Stimulated activated CD4-positive, alpha-beta T cell treated with anti-CD3 and anti-CD28 coated beads, Interleukin-4, amount 100 ng/mL, for 24 hours (primary cell): ENCODE measurements at places on chromosomes 5 and 9.

DNA sequence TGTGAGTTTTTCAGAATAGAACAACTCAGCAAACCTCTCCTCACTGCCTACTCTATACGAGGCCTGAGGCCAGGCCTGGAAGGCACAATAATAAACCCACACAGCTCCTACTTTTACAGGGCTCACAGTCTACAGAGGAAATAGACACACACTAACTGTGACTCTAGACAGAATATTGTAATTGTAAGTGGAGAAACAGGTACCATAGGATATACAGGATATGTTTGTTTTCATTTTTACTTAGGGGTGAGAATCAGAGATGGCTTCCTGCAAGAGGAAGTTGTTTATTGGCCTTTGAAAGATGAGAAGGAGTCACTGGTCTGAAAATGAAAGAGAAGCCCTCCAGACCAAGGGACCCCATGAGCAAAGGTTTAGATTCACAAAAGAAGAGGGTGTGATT, 35.8 kb upstream of the TGFBR1 start:
- DNase-seq: no peak

DNA sequence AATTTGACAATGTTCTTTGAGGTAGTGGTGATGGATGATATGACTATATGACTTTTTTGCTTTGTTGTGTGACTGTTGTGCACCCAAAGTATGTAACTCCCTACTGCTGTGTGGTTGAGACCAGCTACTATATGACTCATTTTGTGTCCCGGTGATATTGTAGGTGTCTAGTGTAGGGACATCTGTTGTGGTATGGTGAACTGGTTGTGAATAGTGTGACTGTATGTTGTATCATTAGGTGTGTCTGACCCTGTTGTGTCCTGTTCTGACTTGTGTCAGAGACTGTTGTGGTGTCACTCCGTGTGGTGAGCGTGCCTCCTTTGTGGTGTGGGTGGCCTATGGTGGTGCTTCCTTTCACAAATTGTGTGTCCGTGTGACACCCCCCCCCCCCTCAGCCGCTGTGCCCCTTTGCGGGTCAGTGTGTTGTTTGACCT, 11.2 kb upstream of the CXXC5 start:
- DNase-seq: peak; percentile 40

GRCh38 chr9:131480258-131480657, 22.5 kb upstream of the POMT1 start:
- no peak for DNase-seq

DNA sequence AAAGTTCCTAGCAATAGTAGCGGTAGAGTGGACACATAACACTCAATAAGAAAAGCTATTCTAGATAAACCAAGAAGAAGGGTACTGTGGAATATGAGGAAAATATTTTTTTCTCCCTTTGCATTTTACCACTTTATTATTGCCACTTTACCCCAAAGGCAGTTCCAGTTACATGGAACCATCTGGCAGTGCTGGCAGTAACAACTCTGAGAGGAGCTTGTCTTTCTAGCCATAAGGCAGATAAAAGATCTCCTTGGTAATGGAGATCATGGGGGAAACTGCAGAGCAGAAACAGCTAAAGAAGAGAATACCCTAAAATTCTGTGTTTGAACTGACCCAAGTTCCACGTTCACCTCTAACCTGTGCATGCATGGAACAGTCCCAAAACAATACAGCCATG, 38.5 kb downstream of the UBTD2 start:
- no peak for DNase-seq

- DNase-seq: no peak
These were observed 38.7 kb downstream of the ASS1 start for GRCh38 chr9:130483371-130483971.

GRCh38 chr9:6239048-6239461, 23.4 kb downstream of the IL33 start:
- no peak for DNase-seq

- no peak for DNase-seq
These were observed 143.3 kb downstream of the INSYN2B start for GRCh38 chr5:169836835-169837536.

GRCh38 chr5:149202910-149203451, 61.7 kb downstream of the ABLIM3 start:
- DNase-seq: no peak

DNA sequence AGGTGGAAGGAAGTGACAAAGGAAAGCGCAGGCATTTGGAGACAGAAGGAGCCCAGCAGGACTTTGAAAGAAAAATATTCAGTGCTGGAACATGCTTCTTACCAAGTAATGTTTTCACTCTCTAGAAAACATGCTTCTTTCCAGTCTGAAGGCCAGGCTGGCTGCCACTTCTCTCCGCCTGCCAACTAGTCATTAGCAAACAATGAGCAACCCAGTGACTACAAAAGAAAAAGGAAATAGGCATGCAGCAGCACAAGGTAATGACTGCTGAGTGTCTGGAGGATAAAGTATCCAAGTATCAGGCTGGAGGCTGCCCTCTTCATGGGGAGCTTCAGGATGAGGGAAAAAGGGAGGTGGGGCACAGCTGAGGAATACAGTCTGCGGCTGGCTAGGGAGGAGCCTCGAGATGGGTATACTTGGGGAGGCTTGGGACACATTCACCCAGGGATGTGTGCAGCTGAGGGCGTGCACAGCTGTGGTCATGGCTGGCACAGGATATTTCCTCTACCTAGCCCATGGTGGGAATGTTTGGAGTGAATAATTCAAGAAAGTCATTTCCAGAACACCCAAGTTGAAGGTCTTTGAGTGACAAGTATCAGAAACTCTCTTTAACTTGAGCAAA, 161.5 kb upstream of the KIF2A start:
- DNase-seq: no peak

DNA sequence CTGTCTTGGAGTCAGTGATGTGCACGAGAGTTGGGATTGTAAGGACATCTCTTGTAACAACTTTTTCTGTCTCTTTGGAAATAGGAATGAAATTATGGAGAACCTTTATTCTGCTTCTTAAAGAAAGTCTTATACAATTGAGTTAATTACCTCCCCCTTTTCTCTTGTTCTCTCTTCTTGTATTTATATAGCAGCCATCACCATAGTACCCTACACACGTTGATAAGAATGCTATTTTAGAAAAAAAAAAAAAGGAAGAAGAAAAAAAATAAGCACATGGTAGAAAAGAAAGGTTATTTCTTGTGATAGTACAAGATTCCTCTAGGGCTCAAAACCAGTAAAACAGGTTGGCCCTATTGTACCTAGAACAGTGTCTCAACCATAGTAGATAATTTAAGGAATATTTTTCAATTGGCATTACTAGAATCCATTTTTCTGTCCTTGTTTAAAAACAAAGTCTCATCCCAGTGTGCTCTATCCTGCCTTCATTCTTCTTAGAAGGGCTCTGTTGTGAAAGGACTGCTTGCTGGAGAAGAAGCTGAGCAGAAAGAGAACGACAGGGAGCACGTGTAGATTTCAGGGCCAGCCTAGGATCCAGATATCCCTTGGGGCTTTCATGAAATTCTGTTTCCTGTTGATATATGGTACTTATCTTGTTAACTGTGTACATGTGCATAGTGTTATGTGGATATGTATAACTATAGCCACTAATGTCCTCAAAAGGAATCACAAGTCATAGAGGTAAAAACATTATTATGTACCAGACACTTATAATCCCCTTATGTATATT, 392.3 kb upstream of the MEF2C start:
- no peak for DNase-seq

DNA sequence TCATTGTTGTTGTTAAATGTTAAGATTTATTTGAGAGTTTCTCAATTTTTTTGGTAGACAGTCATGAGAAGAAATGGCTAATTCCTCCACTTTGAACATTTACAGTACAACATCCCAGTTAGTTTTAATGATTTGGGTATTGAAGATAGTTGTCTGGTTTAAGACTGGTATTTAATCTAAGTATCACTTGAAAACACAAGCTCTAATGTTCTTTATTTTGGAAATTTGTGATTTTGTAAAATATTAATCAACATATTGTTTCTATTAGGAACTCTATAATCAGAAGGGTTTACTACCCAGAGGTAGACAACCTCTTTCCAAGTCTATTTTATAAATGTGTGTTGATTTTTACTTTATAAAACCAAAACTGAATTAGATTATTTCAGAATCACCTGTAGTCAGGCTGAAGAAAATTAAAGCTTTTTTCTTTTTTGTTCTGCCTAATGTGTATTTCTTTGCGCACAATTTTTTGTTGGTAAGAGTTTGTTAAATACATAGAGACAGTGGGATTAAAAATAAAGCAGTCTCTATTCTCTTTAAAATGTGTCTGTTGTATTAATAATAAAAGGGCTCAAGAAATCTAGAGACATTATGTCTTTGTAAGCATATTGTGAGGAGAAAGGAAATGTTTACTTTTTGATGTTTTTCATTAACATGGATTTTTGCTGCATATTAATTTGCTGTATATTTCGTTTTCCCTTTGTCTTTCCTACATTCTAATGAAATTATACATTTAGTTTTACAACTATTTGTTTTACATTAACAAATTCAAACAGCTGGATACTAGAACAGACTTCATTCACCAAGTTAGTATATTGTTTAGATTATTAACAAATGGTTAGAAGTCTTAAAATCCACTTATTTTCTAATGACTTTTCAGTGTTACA, 3.9 kb upstream of the PURA start:
- DNase-seq: no peak

GRCh38 chr5:17234374-17234773, 16.9 kb downstream of the BASP1 start:
- no peak for DNase-seq

DNA sequence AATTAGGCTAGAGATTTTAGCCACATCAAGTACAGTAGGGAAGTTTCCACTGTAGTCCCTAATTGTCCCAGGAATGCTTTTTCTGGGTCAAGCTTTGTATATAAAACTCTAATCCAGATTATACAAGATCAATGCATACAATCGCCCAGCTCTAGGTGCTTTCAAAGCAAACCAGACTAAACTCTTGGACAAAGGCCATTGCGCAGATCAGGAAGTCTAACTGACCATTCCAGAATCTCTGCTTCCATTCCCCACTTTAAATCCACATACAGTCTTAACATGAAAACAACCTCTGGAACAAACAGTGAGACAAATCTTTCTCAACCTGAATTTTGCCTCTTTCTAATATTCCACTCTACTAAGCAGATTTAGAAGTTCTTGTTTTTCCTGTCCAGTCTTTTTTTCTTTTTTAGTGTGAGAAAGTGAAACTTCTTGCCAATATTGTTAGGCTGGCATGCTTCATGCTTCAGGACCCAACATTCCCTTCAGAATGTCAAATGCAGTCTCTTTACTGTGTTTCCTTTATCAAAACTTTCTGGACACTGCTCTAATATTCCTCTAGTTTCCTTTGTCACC, 76.1 kb downstream of the ITGA1 start:
- no peak for DNase-seq

- peak; percentile 28 for DNase-seq
These were observed 1.6 kb downstream of the KDM4C start for GRCh38 chr9:6759185-6759977.

DNA sequence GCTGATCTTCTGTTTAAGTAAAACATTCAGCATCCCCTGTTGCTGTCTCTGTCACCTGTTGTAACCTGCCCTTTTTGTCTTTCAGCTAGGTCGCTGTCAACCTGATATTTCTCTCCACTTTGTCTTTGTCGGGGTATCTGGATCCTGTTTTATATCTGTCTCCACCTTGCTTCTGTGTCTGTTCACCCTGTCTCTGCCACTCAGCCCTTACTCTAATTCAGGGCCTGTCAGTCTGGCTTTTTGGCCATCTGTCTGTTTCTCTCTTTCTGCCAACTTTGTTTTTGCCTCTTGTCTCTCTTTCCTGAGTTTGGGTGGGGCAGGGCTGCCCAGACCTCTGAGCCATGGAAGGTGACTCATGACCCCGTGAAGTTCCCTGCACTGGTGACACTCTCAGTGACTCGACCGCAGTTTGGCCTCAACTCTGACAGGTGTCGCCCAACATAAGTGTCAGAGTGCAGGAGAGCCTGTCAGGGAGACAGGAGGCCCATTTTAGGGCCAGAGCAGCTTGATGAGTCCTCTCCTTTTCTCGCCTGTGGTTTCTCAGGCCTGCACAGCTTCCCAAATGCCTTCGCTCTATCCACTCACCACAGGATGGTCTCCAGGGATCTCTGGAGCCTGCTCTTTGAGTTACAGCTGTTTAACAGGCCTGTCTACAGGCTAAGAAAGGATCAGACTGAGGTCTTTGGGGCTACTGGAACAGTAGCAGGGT, 868 bp downstream of the ZBTB43 start:
- peak; percentile 87 for DNase-seq

GRCh38 chr9:81480828-81481604, 208.3 kb downstream of the TLE1 start:
- DNase-seq: no peak

DNA sequence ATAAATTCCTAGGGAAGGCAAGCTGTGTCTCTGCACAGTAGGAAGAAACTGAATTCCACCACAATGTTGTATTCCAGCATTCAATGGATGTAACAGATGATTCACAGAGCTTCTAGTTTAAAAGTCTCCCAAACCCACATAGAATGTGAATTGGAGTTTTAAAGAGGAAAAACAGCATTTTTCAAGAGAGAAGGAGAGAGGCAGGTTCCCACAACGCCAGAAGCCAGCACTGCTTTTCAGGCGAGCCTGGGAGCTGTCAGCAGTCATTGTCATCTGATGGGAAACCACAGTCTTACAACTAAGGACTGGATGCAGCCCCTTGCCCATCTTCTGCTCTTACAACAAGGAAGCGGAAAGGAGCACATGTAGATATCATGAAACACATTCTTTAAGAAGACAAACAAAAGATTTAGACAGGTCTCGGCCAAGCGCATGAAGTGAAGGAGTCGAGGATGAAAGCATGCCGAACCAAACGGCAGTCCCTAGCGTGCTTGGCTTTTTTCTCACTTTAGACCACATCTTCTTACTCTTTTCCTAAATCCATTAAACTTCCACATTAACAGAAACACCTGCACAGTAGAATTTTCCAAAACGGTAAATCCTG, 638 bp downstream of the DIRAS2 start:
- DNase-seq: no peak

- DNase-seq: no peak
These were observed 60.9 kb downstream of the TLE4 start for GRCh38 chr9:79632705-79633104.

DNA sequence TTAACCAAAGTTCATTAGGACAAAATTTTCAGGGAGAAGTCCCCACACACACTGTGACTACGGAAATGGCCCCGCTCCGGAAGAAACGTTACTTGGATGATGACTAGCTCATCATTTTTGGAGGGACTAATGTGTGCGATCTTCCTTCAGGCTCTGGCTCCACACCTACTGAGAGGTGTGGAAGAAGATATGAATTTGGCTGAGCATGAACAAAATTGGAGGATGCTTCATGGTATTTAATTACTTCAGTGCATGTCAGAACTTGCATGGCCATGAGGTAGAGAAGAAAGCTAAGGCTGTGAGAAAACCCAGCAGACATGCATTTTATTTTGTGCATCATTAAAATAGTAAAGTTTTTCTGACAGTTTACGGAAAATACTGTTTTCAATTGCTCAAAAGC, 202.1 kb upstream of the TLE4 start:
- DNase-seq: no peak

DNA sequence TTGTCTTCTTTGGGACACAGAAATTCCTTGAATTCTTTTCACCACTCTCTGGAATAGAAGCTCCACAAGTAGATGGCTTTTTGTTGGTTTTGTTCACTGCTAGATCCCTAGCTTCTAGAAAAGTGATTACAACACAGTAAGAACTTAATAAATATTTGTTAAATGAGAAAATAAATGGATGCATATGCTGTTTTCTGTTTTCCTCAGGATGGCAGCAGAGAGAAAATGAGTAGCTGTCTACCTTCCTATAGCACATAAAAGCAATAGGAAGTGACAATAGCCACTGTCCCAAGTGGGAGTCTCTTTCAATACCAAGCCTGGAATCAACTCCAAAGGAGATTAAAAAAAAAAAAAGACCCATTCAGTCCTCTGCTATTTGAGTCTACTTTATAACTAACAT, 100.6 kb upstream of the NREP start:
- DNase-seq: no peak

GRCh38 chr9:105157171-105157583, 87.3 kb upstream of the SLC44A1 start:
- no peak for DNase-seq
